CD4-positive, alpha-beta T cell treated with Interleukin-6 for 4 hours (primary cell): ENCODE measurements at places on chromosomes 6 and 20.

GRCh38 chr6:101263596-101263995 lies 129.9 kb upstream of the GRIK2 start:
- no peak for DNase-seq

DNA sequence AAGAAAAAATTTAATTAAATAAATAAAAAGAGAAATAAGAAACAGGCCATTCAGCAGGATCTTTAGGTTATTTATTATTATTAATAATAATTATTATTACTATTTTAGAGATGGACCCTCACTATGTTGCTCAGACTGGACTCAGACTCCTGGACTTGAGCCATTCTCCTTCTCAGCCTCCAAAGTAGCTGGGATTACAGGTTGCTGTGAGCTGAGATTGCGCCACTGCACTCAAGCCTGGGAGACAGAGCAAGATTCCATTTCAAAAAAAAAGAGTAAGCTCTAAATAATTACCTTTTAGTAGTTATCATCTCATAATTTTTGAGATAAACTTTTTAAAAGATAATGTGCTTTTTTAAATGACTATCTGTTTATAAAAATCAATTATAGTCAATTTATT lies 1102.8 kb upstream of the GJE1 start:
- DNase-seq: no peak

DNA sequence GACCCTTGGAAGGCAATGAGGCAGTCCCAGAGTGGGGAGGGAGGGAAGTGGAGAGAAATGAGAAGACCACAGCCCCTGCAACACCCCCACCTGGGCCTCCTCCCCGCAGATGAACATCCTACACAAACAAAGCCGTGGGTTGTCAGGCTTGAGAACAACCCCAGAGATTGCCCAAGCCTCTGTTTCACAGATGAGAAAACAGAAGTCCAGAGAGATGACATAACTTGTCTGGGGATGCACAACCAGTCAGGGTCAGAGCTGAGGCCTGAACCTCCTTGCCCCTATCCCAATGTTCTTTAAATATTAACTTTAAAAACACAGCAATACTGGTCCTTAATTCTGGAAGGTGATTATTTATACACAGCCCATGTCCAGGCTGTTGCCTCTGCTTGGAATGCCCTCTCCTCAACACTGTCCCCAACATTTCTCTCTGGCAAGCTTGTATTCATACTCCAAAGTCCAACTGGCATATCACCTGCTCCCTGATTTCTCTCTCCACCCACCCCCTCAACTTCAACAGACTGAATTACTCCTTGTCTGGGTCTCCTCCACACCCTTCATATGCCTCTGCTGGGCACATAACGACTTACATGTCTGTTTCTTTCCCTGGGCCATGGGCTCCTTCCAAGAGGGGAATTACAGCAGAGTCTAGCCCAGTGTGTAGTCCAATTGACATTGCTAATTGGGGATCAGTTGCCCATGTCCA lies 135.5 kb upstream of the LRFN2 start:
- DNase-seq: no peak

DNA sequence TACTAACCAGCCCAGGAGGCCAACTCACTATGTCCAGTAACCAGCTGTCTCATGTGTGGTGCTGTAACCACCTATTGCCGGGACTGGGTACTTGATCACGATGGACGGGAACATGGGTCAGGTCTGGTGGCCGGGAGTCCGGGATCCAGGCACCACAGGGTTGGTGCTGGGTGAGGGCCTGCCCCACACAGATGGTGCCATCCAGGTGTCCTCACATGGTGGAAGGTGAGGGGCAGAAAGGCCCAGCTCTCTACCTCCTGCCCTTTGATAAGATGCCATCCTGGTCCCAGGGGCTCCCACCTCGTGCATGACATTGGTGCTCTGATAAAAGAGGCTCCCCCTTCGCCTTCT lies 116.3 kb downstream of the TAF4 start:
- no peak for DNase-seq

DNA sequence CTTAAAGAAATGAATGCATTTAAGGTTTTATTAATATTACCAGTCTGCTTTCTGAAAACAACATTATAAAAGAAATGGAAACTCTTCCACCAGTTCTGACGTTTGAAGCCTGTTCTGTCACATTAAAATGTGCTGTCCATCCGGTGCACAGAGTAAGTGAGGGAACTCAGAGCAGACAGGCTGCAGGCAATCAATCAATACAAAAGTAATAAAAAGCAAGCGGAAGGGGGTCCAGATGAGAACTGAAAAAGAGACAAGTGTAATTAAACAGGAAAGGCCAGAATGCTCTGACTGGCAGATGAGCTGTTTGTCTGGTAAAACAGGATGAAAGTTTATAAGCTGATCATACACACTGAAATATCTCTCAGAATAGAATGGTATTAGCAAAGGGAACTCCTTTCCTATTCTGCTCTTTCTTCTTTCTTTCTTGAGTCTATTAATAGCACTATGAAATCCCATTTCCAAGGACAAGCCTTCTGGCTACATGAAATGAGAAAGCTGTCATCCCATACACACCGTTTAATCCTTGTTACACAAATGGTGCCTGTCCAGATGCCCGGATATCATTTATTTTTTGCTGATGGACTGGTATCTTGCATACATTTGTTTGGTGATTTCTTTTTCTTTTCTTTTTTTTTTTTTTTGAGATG lies 94.3 kb downstream of the RAMACL start:
- DNase-seq: no peak

DNA sequence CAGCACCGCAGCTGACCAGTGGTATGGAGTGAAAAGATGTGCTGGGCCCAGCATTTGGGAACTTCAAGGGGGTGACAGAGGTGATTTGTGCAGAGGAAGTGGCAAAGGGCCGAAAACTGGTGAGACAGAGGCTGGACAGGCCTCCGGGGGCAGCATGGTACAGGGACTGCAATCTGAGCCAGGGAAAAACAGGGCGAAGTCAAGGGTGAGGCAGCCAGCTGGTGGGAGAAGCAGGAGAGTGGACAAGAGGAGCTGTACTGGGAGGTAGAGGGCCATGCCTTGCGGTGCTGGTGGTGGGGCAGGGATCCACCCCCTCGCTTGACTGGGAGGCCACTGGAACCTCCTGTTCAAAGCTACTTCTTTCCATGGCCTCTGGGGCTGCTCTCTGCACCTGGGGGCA lies 7.3 kb upstream of the GFRA4 start:
- DNase-seq: no peak

GRCh38 chr6:156410649-156411048 lies 366.5 kb upstream of the ARID1B start:
- DNase-seq: no peak

- peak; percentile 75 for DNase-seq
Measured at GRCh38 chr6:35259948-35260590, 534 bp downstream of the ZNF76 start.

GRCh38 chr6:90384720-90385119 lies 88.1 kb upstream of the BACH2 start:
- DNase-seq: no peak

DNA sequence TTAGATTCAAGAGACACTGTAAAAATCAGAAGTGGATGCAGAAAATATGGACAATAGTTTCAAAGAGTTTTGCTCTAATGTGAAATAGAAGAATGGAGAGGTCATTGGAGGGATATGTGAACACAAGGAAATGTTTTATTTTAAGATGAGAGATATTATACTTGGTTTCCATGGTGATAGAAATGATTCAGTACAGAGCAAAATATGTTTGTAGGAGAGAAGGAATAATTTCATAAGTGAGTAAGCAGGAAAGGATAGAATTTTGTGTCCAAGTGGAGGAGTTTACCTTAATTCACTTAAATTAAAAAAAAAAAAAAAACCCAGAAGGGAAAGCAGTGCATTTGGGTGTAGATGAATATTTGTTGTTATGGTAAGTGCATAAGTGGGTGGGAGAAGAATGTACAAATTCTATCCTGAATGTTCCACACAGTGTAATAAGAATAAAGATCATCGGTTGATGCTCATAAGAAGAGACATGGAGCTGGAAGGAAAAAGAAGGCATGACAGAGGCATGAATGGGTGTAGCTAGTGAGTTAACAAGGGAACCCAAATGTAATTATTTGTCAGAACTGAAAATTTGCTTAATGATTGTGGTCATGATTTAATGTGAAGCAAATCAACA lies 688.9 kb upstream of the GJE1 start:
- DNase-seq: no peak

DNA sequence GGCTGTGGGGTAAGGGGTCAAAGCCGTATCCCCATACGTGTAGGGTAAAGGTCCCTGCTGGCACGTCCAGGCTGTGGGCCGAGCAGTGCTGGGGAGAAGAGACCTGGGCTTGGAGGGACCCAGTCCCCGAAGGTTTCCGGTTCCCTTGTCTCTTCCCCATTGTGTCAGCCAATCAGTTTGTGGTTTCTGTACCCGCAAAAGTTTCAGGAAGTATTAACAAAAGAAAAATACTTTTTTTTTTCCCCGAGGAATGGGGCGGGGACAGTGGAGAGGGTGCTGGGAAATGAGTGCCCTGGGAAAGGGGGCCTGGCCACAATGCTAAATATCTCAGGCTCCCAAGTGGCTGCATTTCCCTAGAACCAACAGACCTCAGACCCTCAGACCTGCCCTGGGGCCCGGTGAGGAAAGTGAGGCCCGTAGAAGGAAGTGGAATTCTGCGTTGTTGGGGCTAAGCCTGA lies 15.2 kb upstream of the AMD1 start:
- peak; percentile 12 for DNase-seq

GRCh38 chr20:39338469-39339376 lies 376.6 kb downstream of the DHX35 start:
- no peak for DNase-seq

- no peak for DNase-seq
Measured at GRCh38 chr20:49905415-49906091, 9.8 kb downstream of the SPATA2 start.

DNA sequence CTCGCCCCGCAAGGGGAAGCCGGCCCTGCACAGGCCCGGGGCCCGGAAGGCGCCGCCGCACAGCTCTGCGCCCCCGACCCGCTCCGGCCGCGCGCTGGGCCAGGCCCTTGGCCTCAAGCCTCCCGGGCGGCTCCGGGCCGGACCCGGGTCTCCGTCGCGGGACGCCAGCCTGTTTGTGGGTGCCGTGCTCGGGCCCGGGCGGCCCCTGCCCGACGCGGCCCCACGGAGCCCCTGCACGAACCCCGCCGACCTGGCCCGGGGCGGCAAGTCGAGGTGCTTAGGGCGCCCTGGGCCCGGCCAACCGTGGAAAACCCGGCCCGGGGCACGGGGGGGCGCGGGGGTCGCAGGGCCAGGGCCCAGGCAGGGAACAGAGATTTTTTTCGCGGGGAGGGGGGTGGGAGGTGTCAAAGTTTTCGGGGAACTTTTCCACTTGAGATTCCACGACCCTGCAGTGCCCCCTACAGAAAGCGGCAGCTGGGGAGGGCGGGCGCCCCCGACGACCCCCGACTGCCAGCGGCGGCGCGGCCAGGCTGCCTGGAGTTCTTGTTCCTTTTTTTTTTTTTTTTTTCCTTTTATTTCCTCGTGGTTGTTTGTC lies 805 bp upstream of the STX16 start:
- peak; percentile 64 for DNase-seq

DNA sequence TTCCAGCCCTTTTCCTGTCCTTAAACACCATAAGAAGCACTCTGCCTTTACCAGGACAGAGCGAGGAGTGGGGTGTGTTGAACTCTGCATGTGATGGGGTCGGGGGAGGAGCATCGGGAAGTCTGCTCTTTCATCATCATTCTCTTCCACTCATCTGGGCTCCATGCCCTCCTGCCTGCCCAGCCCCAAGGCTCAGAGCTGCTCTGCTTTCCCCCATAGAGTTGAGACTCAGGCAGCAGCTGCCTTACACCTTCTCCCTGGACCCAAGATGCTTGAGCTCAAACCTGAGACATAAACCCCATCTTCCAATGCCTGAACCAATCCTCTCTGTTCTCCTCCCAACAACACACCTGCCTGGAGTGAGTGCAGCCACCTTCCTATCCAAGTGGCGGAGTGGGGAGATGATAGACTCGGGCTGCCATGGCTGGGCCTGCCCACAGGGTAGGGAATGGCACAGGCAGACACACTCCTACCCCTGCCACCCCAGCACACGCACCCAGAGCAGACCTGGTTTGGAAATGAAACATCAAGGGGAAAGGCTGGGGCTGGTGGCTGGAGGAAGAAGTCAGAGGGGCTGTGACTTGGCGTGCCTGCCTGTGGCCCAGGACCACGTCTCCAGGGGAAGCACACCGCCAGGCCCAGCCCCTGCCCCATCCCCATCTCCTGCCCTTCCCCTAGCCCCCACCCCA lies 28.4 kb downstream of the TFEB start:
- no peak for DNase-seq

DNA sequence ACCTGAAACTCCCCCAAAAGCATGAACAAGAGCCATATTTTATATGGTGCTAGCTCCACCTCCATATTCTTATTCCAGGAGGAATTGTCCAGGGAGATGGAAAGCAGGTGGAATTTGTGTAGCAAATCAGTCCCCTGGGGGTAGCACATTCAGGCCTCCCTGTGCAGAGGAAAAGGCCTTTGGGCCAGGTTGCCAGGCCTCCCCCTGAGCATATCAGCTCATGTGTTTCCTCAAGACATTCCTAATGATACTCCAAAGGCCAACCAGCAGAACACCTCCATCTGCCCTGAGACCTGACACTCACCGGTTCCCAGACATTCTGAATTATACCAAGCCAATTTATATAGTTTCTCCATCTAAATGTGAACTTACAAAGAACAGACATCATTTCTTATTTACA lies 2.6 kb upstream of the BANF2 start:
- no peak for DNase-seq

GRCh38 chr6:1586861-1587450 lies 22.8 kb upstream of the FOXC1 start:
- no peak for DNase-seq

- no peak for DNase-seq
Measured at GRCh38 chr6:127457456-127458064, 1.6 kb downstream of the KIAA0408 start.

DNA sequence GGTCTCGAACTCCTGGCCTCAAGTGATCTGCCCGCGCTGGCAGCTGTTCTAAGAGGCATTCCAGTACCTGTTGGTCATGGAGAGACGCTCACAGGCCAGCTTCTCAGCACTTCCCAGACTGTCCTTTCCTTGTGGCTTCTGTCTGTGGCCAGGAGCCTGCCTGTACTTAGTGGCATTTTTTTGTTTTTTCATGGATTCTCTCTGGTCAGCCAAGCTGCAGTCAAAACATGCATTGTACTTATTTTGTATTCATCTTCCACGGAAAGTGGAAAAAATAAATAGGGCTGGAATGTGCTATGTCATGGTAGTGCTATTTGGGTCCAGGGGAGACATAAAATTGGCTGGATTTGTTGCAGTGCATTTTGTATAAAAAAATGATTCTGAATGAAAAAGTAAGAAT lies 29.1 kb downstream of the ZDHHC14 start:
- DNase-seq: no peak

DNA sequence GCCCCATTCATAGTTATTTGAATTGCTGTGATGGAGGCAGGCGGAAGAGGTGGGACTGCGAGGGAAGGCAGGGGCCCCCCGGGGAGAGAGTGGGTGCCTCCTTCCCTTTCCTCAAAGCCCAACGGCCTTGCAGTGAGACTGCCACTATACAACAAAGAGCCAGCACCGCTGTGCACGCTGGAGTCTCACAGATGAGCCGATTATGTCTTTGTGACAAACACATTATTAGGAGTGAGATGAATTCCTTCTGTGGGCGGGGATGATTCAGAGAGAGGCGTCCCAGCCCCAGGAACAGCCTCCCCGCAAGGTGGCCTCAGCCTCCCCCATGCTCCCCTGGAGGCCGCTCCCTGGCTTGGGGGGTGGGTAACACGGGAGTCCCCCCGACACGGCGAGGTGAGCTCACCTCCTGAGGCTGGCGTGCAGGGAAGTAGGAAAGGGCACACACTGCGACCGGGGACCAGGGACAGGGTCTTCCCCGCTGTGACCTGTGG lies 26.7 kb downstream of the NTSR1 start:
- DNase-seq: peak; percentile 31
